ENCODE measurements at places on chromosomes 3 and 15.

DNA sequence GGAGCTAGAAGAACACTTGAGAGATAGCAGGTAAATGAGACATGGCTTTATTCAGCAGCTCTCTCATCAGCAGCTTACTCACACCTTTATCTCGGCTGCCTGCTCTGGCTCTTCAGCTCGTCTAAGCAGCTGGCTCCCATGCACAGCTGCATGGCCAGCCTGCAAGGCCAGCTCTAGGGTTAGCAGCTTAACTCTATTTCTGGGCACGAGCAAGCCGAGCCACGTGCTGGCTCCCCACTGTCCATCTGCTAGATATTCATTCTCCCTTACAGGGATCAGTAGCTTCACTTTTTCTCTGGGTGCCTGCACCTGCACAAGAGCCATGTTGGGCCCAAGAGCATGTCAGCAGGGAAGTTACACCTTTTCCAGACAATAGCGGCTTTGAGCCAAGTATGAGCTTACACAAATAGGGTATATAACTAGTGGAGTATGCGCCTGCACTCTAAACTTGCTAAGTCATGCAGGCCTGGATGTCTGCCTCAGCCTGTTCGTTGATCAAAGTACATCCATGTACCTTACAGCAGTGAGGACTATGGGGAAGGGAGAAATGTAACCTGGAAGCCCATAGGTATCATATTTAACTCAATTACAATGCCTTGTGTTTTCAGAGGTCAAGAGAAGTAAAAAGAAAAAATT, 174.9 kb upstream of the SNTN start:
- no peak for DNase-seq

GRCh38 chr15:63556736-63557135, 40.5 kb upstream of the FBXL22 start:
- DNase-seq, result no peak

GRCh38 chr15:49015896-49016295, 30.4 kb downstream of the SECISBP2L start:
- DNase-seq, result no peak

GRCh38 chr3:65958216-65958615, 80.5 kb downstream of the MAGI1 start:
- DNase-seq, result no peak

DNA sequence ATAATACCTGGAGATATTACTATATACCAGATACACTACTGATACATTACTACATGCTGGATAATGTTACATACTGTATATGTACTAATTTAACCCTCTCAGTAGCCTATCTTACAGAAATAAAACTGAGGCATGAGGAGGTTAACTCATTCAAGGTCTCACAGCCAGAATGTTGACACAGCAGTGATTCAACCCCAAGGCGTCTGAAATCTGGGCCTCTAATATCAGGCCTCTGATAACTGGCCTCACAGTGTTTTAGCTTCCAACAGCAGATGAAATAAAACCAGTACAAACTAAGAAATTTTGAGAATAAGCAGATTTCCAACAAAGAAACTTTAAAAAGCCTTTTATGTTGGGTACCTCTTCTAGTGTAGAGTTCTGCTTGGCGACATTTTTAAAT, 23.4 kb downstream of the DZIP1L start:
- DNase-seq, result no peak

DNA sequence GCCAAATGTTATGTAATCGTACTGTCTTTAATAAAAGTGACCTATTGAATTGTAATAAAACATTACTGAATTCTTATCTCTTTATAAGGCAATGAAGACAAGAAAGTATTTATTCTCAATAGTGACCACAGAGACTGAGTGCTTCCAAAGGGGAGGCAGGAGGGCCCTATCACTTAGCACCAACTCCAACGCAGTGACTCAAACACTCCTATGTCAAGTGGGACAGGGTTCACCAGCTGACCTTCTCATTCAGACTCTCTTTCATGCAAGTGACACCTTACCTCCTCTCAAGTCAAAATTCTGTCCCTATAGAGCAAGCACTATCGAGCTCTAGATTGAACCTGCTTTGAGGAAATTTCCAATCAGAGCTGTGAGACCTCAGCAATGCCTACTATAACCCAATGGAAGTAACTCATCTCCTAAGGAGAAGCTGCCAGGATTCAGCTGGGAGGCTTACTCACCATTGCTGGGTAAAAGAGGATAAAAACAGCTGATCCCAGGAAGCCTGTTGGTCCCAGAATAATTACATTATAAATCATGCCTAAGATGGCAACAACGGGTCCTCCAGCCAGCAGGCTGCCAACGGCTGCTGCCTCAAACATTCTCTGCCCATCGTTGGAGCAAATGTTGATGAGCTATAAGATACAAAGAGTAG, 35.6 kb downstream of the ABCC5 start:
- no peak for DNase-seq

- no peak for DNase-seq
Measured at GRCh38 chr3:41198526-41198925, 779 bp upstream of the CTNNB1 start.

- no peak for DNase-seq
Measured at GRCh38 chr3:17551895-17552294, 190.5 kb downstream of the TBC1D5 start.

- DNase-seq, result no peak
Measured at GRCh38 chr3:126881861-126882260, 101.1 kb upstream of the PLXNA1 start.

GRCh38 chr3:10155123-10155472, 9.6 kb upstream of the IRAK2 start:
- no peak for DNase-seq

- DNase-seq, result no peak
Measured at GRCh38 chr3:46427916-46428833, 21.1 kb downstream of the CCRL2 start.

GRCh38 chr3:161600173-161600572, 103.6 kb downstream of the OTOL1 start:
- DNase-seq, result no peak
